H9 (cell line): ENCODE measurements at places on chromosomes 7 and 10. TPM values are rescaled to one million over a fixed set of nuclear protein-coding genes. Genes with fewer than 3 reads are reported as not detected.

Gene MKX
- 0.31 and 0.46 TPM in 2 replicates for total RNA-seq

Gene PON1
- total RNA-seq = 0.15 and 0.90 TPM in 2 replicates

Gene CAV2
- 3.7 and 4.7 TPM in 2 replicates for total RNA-seq

Gene ZNF853
- total RNA-seq = 9.3 and 9.6 TPM in 2 replicates

Gene CALY
- total RNA-seq = 1.9 and 2.9 TPM in 2 replicates

Gene RBP3
- not detected in 2 replicates for total RNA-seq

Gene NUTM2A
- total RNA-seq = 0.83 and 1.1 TPM in 2 replicates

Gene GPR85
- total RNA-seq = not detected in 2 replicates

Gene WASHC2C
- total RNA-seq = 36.7 and 38.5 TPM in 2 replicates

Gene CYP2C8
- total RNA-seq = 0.26 TPM in 1 of 2 replicates, not detected in the other

Gene C10orf90
- total RNA-seq = not detected in 2 replicates

Gene SLC26A5
- total RNA-seq = 0.11 TPM in 1 of 2 replicates, not detected in the other

DNA sequence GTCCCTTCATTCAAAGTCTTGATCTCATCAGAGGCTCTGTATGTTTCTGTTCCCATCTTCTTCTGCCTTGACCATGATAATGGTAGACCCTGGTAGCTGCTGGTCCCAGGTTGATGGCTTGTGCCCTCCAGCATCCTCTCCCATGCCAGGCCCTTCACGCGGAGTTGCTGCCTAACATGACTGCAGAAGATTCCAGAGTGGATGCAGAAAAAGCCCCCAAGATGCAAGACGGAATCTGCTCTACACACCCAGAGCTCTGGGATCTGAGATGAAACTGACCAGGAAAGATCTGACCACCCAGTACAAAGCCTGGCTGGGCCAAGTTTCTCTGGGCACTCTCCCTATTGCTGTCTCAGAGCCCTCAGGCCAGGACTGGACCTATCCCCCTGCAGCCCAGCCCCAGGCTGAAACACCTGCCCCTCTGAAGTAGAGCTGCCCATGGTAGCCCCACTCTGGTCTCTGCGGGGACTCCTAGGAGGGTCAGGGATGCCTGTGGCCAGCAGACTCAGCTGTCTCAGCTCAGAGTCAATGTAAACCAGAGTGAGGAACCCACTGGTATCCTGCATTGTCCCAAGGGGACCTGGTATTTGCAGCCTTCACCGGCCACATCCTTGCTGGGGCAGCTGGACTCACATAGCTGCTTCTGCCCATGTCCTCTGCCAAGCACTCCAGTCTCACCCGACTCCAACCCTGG is 9.5 kb upstream of the FRMD4A start:
- no peak for DNase-seq

- no peak for DNase-seq
Observed at GRCh38 chr10:112243713-112244112, 39.5 kb upstream of the TECTB start.

GRCh38 chr7:157017603-157018327 is 7.3 kb upstream of the MNX1 start:
- DNase-seq = peak; percentile 47

GRCh38 chr7:155337946-155338631 is 40.4 kb downstream of the INSIG1 start:
- no peak for DNase-seq

- no peak for DNase-seq
Observed at GRCh38 chr7:95209788-95210187, 114.5 kb downstream of the PON1 start.

DNA sequence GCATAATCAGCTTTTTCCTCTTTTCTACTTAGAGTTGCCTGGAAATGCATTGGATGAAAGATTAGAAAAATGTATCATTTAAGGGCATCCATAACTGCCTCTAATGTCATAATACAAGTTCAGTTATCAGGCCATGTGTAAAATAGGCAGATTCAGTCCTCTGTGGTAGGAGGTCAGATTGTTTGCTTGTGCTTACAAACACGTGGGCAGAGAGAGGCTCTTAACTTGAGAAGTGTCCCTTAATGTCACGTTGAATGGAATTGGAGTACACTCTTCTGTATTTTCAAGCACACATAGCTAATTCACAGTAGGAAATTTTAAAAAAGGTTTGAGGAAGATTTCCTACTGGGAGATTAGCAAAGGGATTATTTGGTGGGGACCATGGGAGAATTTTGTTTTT is 359.8 kb upstream of the MTPN start:
- DNase-seq = no peak

DNA sequence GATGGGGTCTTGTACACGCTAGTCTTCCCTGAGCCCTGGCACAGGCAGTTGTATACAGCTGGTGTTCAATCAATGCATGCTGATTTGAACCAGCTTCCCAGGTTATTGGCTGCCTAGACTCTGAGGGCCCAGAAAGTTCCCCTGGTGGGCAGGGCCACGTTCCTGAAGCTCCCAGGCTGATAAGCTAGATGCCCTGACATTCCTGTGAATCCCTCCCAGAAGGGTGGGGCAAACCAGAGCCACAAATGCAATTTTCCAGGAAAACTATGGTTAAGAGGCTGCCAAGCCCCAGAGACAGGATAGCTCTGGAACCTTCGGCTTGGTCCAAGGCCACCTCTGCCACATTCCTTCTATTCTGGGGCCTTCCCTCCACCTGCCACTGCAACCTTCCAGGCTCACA is 78.2 kb downstream of the FAM53B start:
- DNase-seq = no peak

GRCh38 chr10:43223056-43223455 is 43.8 kb downstream of the RASGEF1A start:
- DNase-seq = no peak

- no peak for DNase-seq
Observed at GRCh38 chr7:13849163-13849892, 140.1 kb downstream of the ETV1 start.

- DNase-seq = peak; percentile 88
Observed at GRCh38 chr10:21525367-21526187, at the start of gene SKIDA1. SKIDA1 (minus strand) TSS chr10:21525682; CDS start chr10:21517822, 7,860 bp downstream.

GRCh38 chr10:18043148-18044006 is 91.7 kb downstream of the SLC39A12 start:
- DNase-seq = no peak

DNA sequence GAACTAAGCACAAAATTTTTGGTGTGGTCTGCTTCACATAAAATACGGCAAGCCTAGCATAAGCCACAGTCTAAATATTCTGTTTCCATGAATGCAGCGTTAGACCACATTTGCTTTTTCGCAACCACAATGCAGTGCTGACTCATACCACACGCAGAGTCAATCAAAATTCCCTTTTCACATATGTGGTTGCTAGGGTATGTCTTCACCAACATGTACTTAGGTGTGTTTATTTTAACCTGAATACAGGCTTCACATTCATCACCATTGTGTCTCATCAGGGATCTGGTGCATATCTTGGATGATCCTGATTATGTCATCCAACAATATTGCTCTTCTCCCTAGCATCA is 90.8 kb downstream of the CHN2 start:
- no peak for DNase-seq

DNA sequence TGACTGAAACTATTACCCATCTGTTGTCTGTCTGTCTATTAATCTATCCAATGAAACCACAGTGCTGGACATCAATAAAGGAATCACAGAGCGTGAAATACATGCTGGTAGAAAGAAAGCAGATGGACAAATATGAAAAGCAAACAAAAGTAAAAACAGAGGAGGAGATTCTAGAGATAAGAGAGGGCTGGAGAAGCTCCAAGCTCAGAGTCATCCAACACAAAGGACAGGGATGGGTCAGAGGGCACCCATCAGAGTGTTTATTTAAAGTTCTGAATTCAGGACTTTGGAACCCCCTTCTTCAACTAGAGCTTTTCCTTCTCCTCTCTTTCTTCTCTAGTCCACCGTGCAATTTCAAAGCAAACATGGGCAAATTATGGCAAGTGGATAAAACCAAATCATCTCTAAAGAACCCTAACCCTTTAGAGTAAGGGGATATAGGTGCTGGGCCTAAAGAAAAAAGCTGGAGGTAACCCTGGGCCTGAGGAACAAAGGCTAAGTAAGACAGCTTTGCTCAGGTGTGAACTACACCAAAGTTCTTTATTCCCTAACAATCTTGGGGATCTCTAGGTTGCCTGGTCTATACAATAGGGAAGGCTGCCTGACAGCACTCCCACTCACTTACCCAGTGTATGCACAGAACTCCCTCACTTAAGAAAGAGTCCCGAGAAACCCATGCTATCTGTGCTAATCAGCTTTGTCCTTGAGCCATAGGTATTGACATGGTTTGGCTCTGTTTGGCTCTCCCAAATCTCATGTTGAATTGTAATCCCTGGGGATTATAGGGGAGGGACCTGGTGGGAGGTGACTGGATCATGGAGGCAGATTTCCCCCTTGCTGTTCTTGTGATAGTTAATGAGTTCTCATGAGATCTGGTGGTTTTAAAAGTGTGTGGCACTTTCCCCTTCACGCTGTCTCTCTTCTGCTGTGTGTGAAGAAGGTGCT is 97.0 kb downstream of the BAMBI start:
- no peak for DNase-seq

- no peak for DNase-seq
Observed at GRCh38 chr10:19935176-19935575, 118.9 kb downstream of the PLXDC2 start.

DNA sequence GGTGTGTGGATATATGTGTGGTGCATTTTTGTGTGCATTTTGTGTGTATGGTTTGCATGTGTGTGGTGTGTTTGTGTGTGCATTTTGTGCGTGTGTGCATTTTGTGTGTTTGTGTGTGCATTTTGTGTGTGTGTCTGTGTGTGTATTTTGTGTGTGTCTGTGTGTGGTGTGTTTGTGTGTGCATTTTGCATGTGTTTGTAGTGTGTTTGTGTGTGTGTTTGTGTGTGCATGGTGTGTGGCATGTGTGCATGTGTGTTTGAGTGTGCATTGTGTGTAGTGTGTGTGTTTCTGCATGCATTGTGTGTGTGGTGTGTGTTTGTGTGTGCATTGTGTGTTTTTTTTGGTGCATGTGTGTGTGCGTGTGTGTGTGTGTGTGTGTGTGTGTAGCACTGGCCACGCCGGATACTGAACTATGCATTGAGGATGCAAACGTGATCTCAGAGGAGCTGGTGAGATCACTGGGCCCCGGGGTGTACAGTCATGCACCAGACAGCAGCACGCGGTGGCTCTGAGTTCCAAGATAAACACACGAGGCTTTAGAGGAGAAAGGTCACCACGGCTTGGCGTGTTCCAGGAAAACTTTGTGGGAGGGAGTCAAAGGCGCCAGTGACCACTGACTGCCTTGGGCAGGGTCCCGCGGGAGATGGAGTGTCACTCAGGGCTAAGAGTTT is 106.6 kb upstream of the SHH start:
- DNase-seq = no peak
